T-helper 1 cell (primary cell): ENCODE measurements at places on chromosomes 3 and 15.

DNA sequence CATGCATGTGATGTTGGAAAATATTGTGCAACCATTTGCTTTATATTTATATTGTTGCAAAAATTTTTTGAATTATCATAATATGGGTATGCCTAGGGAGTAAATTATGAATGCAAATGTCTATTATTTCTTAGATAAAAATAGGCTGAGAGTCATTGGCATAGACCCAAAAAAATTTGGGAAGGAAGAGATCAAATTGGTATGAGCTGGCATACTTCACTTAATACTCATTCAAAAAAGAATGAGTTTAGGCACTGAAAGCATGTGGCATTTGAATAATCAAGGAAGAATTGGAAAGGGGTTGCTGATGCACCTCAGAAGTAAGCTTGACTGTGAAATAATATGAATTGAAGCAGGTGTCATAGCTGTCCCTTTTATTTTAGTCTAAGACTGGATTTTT lies 764.0 kb upstream of the DPPA4 start:
- no peak for DNase-seq

- DNase-seq = no peak
Observed at GRCh38 chr3:134858441-134859035, 63.5 kb downstream of the EPHB1 start.

DNA sequence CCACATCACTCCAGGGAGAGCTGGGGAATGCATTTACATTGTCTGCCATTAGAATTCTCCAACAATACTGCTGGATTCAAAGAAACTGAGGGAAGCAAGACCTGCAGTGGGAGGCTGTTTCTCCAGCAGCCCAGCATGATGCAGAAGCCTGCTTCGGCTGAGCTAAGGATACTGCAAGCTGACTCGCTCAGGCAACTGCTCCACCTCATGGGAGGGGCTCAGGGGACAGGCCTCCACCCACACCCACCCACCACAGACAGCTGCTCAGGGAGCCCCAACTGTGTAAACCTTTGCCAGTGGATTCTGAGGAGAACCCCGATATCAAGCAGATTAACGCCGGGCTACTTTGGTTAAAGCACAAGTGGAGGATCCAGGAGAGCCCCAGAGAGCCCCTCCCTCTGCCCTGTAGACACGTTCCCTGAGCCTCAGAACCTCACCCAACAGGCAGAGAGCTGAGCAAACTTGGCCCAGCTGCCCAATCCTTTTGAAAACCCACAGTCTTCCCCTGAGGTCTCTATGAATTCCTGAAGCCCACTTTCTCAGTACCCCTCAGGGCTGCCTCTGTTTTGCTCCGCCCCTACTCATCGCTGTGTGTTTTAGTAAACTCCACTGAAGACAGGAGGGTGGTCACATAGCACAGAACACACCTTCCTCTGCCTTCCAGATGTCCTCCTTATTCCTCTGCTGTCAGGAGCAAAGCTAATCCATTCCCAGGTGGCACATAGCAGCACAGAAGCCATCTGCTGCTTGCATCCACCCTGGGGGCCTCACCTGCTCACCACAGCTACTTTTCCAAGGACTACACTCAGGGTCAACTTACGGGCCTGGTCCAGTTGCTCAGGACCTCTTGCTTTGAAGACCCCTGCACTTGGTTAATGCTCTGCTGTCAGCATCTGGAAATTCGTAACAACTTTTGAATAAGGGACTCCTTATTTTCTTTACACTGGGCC lies 269.0 kb downstream of the ABHD5 start:
- DNase-seq = no peak

DNA sequence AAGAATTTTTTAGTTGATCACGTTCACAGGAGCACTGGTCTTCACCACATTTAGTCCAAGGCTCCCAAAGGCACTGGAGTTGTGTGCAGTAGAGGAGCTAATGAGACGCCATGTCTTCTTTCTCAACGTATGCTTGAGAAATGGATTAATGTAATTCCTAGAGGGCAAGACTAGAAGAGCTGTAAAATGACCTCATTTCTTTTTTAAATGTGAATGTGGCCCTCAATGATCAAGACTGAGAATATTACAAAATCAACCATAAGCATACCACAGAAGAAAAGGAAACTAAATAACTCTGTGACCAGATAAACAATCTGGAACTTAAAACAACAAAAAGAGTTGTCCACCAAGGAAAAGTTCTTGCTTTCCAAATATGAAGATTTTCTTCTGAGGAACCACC lies 112.1 kb upstream of the THBS1 start:
- DNase-seq = no peak

DNA sequence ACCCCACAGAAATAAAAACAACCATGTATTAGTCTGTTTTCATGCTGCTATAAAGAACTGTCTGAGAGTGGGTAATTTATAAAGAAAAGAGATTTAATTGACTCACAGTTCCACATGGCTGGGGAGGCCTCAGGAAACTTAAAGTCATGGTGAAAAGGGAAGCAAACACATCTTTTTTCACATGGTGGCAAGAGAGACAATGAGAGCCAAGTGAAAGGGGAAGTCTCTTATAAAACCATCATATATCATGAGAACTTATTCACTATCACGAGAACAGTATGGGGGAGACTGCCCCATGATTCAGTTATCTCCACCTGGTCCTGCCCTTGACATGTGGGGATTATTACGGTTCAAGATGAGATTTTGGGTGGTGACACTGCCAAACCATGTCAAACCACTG lies 141.5 kb downstream of the ZMAT3 start:
- no peak for DNase-seq
